ENCODE measurements at places on chromosomes 3 and 15.

DNA sequence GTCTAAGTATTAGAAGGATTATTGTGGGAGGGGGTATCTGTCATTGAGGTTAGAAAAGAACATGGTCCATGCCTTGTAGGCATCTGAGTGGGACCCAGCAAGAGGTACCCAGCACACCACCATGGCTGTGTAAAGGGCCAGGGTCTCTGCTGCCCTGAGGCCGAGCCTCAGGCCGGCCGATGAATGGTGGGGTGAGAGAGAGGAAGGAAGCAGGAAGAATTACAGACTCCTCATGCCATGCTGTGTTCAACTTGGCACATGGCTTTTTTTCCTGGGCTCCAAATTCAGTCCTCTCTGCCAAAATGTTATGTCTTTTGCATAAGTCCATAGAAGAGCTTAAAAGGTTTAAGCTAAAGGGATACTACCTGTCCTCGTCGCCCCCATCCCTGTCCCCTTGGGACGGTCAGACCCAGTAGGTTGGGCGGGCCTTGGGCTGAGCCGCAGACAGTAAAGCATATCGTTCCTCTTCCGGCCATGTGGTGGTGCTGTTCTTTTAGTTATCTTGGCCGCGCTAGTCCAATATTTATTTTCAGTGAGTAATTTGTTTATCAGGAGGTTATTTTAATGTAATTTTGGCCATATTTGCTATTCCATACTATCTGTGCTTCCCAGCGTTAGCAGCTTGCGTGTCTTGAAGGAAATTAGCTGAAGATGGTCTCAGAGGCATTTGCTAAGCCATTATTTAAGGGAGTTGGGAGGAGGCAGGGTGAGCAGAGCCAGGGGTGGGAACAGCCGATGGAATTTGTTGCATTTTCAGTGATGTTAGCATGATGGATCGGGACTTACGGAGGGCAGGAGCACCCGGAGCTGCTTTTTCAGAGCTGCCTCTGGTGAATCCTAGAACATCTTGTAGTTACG lies 152.4 kb downstream of the AGBL1 start:
- DNase-seq: no peak

DNA sequence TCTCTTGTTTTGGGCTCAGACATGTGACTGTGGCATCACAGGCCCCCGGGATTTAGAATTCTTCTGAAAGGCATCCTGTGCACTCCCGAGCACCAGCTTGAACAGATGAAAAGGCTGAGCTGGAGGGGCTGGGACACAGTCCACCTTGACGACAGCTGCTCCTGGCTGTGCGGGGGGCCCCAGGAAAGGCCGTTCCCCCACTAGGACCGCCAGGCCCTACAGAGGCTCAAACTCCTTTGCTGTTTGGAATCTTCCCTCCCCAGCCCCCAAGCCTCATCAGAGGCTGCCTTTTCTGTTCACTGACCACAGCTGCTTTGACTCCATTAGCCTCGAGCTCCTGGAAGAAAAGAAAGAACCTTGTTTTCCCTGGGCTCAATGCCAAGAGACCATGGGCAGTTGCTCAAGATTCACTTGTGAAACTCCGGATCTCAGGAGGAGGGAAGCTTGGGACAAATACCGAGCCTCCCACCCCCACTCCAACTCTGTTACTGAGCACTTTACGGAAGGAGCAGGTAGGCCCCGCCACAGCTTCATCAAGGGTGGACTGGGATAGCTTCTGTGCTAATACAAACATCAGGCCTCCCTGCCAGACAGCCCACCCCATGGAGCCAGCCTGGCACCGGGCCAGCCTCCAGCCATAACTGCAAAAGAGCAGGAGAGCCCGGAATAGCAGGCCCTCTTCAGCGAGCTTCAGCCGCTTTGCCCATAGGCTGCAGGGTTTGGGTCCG lies 15.7 kb downstream of the CIDEC start:
- DNase-seq: no peak

- DNase-seq: no peak
Measured at GRCh38 chr15:98866511-98866910, 141.1 kb downstream of the PGPEP1L start.

- DNase-seq: no peak
Measured at GRCh38 chr3:180295811-180296210, 259.1 kb upstream of the PEX5L start.

DNA sequence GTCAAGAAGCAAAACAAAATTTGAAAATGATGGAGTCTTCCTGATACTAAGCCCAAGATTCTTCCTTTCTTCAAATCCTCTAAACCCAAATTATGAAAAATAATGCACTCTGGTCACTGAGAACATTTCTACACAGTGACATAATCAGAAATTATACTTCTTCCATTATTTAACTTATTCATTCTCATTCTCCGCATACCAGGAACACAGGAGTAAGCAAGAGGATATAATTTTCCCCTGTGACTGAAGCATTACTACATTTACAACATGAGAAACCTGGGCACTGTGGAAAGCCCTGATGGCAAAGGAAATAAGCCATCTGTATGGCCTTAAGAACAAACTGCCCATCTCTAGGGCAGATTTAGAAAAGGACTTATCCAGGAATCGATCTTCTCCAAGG lies 47.0 kb downstream of the EXD1 start:
- no peak for DNase-seq

DNA sequence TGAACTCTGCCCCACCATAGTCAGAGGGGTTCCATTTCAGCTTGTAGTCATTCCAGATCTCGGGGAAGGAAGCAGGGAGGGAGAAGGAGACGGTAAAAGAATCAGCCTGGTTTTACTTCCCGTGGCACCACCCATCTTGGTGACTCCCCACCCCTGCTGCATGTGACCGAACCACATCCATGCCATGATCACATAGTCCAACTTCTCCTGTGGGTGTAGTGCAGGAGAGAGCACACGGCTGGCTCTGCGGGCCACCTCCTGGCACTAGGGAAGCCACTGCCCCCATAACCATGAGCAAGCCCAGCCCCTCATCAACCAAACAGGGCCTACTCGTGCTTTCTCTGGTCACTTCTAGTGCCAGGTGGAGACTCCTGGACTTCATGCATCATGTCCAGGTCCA lies 3.7 kb downstream of the CHRNA3 start:
- DNase-seq: no peak

DNA sequence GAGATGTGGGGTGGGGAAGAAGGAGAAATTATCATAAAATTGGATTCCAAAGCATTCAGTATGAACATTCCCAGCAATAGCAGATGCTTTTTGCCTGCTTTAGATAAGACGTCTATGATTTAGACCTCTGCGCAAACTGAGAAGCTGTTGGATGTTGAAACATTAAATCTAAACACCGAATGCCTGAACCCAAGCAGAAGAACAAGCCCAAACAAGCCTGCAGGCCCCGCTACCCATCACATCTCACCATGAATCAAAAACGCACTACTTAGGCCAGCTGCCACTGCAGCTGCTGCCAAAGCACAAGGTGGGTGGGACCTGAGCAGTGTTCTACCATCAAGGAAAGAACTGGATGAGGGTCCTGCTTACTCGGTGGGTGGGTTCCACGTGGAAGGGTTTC lies 24.4 kb upstream of the THBS1 start:
- no peak for DNase-seq

DNA sequence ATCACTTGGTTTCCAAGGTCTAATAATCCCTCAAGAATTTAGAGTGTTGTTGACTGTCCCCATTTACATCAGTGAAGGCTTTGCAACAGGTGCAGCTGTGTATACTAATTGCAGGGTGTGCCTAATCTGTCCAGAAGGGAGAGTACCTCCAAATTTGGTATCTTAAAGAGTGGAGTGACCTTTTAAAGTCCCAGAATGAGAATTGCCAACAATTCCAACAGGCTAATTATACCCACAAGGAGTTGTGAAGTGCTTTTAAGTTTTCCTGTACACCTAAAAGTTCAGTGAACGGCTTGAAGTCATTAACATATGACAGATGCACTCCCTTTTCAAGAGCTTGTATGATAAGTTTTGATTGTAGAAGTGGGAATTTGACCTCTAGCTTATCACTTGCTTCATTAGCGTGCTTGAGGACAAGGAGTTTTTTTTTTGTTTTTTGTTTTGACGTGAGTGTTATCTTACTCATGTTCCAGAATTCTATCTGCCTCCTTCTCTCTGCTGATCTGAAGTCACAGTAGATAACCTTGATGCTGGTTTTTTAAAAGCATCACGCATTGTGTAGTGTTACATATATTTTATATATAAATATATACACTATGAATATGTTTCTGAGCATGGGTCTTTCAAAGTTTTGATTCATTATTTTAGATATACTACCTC lies 26.3 kb downstream of the CDIN1 start:
- DNase-seq: peak; percentile 71

- no peak for DNase-seq
Measured at GRCh38 chr3:188343894-188344293, 189.9 kb downstream of the LPP start.

DNA sequence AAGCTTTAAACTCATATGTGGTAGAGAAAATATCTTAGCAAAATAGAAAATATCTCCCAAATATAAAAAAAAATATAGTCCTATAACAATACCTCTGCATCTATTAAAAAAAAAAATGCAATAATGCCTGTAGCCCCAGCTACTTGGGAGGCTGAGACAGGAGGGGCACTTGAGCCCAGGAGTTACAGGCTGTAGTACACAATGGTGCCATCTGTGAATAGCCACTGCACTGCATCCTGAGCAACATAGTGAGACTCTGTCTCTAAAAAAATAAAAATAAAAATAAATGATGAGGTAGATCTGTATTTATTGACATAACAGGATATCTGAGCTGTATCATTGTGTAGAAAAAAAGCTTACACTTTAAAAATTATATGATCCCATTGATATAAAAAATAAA lies 70.4 kb downstream of the PFN2 start:
- DNase-seq: no peak

DNA sequence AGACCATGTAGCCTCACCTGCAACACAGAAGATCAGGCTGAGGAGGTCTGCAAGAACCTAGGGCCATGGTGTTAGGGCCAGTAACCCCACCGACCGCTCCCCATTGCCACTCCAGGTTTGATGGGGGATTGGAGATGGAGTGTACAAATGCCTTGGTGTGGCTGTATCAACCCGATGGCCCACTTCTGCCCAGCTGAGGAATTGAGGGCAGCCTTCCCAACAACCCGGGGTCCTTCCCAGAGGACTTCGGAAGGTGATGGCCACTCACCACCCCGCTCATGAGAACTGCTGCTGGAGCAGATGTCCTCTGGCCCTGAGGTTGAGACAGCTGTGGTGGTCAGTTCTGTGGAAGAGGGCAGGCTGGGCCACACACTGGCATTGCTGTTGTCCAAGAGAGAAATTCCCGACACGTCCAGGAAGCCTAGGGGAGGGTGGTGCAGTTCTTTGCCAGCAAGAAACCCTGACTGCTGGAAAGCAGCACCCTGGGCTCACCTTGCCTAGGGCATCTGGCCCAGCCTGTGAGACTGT lies 8.9 kb downstream of the GORASP1 start:
- no peak for DNase-seq

DNA sequence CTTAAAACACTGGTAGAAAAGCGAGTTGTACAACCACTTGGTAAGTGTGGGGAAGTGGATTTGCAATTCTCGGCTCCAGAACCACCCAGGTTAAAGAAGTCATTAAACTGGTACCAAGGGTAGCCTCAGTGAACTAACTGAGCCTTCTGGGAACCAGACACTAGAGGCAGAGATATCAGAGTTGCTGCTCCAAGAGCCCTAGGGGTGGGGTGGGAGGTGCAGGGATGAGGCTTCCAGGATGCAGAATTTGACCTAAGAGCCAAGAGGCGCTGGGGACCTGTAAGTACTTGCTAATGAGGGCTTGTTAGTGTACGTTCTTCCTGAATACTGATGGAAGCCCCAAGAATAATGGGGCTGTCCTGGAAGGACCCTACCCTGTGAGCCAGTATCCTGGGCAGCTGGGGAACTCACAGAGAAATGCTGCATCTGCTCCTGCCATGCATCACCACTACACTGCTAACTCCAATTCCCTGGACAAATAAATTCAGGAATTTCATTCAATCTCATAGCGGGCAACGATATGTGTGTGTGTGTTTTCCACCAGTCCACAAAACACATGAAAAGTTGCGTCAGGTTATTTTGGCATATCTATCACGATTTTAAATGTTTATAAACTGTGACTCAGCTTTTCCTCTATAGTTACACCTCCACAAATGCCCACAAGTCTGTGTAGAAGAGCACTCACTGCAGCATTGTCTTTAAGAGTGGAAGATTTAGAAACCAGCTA lies 23.8 kb downstream of the STIMATE start:
- no peak for DNase-seq

GRCh38 chr15:51314391-51315337 lies 23.7 kb downstream of the CYP19A1 start:
- DNase-seq: no peak
